Stimulated activated CD8-positive, alpha-beta memory T cell treated with anti-CD3 and anti-CD28 coated beads, Interleukin-2, amount 100 ng/mL, for 1 hour (primary cell): ENCODE measurements at places on chromosomes 11 and 22.

- no peak for DNase-seq
These were observed 10.7 kb upstream of the ACCSL start for GRCh38 chr11:44036811-44037657.

DNA sequence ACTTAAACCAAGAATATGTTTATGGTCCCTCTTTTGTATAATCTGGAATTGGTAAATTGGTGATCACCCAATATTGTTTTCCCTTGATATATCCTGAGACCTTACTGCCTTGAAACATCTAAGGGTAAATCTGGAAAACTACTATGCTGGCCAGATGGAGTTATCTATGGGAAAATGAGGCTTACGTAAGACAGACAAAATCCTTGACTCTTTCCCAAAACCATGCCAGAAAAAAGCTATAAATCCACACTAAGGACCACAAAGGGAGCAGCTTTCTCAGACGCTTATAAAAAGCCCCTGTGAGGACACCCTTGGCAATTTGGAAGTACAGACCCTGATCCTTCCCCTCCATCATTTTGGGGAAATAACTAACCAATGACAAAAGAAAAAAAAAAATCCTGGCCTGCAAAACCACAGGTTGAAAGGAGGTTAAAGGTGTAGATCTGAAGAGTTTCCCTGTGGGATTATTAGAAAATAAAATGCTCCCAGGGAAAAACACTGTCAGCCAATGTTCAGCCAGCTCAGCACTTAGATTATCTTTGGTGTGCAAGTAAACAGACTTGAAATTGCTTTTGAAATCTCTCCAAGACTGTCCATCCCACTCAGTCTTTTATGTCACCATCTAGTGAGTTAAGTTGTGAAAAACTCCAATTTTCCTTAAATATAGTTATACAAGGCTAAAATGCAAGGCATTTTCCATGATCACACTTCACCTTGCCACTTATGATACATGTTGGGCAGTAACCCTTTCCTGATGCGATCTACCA is 6.6 kb upstream of the AMBRA1 start:
- DNase-seq = no peak

- DNase-seq = no peak
These were observed 145.5 kb downstream of the RBFOX2 start for GRCh38 chr22:35883031-35883620.

- DNase-seq = no peak
These were observed 203.8 kb downstream of the SNX19 start for GRCh38 chr11:130712480-130712879.

DNA sequence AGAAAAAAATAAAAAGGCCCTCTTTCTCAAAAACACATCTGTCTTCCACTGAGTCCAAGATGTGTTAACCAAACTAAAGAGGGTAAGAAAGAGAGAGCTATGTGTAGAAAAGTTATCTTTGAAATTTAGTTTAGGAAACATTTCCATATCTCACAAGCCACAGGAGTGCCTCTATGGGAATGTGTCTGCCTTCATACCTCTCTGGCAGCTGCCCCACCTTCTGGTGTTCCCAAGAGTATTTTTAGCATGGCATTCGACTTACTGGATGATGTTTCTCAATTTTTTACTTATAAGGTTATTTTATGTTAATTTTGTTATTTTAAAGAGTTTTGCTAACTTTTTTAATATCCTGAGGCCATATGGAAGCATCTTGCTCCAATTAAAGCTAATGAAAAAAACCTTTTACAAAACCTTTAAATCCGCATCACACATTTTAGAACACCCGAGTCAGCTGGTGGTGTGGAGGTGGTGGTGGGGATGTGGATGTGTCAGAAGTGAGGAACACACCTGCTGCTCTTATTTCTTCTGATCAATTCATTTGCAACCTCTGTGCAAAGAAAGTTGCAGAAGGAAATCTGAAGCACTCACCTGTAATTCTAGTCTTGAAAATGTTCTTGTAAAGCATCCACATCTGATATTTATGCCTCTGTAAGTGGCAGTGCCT is 112.2 kb downstream of the NCAM1 start:
- no peak for DNase-seq

DNA sequence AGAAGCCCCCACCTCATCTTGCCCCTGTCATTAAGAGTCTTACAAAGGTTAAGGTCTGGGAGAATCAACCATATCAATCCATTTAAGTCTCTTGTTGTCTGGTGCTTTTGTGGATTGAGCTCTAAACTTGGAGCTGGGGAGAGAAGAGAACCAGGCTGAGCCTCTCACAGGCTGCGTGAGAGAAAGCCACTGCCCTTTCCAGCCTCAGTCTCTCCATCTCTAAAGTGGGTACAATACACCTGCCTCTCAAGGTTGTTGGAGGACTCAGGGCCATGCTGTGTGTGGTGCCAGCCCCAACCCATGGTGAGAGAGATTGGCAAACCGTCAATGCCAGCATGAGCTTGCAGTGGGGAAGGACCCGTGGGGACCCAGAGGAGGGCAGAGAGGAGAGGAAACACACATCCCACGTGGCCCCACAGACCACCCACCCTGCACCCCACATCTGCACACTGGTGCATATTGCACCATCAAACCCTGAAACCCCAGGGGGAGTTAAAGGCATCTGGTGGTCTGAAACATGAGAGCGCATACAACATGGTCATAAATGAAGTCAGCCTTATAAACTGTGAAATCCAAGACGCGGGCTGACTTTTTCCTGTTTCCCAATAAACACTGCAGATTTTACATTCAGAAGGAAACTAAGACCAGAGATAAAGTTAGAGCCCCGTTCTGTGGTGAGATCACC is 27.5 kb upstream of the FBLN1 start:
- DNase-seq = no peak

DNA sequence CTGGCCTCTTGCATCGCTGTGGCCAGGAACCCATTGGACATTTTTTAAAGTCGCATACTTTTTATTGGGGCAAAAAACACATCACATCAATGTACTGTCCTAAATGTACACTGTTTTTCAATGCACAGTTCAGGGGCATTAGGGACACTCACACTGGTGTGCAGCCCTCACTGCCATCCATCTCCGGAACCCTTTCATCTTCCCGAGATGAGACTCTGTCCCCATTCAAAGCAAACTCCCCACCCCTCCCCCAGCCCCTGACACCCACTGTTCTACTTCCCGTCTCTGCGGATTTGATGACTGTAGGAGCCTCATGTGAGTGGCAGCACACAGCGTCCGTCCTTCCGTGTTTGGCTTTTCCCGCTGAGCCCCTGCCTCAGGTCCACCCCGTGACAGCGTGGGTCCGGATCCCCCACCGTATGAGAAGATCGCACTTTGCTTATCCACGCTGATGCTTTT is 41.8 kb upstream of the TH start:
- peak; percentile 18 for DNase-seq

DNA sequence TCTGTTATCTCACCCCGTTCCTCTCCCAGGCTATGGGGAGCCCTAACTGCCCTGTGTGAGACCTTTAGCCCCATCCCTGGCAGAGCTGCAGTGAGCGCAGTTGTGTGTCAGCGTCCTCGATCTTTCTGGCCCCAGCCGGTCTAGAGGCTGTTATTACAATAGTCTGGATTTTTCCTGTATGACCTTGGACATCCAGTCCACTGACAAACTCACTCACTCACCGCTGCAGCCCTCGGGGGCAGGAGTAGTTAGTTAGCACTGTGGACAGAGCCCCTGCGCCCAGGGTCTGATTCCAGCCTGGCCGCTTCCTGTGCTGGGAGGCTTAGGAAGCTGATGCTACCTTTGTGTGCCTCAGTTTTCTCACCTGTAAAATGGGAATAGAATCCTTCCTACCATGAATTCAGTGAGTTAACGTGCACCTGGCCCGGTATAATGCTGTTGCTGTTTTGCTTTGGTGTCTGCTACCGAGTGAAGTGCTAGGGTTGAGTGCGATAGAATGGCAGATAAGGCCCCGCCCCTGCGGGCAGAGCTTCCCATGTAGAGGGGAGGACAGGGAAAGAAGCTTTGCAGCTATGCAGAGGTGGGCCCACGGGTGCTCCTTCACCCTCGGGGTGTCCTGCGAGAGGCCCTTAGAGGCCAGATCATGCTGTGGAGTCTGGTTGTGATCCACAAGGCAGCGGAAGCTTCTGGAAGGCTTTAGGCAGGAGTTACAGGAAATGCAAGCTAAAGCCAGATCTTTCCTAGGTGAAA is 3.0 kb downstream of the LRP5 start:
- no peak for DNase-seq

GRCh38 chr11:27231530-27231929 is 131.5 kb downstream of the CCDC34 start:
- DNase-seq = no peak

- DNase-seq = no peak
These were observed 20.7 kb upstream of the MTMR2 start for GRCh38 chr11:95944623-95945022.

- DNase-seq = no peak
These were observed 1.9 kb upstream of the ARHGEF12 start for GRCh38 chr11:120334332-120334731.

DNA sequence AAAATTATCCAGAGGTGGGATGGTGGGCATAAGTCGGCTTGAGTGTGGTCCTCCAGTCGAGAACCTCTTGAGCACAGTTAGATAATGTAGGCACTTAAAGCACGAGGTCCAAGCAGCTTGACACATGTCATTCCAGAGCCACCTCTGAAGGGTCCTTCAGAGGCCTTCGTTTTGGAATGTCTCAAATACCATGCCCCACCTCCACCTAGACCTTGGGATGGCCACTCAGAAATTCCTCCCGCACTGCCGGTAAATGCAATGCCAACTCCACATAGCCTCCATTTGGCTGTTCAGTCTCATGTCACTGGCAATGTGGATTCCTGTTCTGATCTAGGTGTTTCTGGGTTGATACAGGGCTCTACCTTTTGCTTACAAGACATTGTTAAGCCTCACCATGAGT is 43.9 kb downstream of the BDNF start:
- DNase-seq = no peak

DNA sequence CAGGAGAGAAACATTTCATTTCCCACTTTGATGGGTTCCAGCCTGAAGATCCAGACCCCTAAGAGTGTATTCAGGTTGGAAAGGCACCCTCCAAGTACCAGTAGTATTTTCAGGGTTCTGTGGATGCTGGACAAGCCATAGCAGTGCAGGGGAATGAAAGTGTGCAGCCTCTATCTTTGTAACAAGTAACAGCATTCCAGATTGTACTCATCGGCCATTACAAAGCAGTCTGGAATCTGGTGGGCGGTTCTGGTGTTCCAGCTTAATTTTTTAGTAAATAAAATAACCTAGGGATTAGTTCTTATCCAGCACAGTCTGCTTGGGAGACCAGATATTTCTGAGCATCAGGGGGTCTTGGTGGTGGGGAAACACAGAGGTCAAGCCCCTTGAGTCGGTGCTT is 22.6 kb downstream of the APLNR start:
- no peak for DNase-seq

DNA sequence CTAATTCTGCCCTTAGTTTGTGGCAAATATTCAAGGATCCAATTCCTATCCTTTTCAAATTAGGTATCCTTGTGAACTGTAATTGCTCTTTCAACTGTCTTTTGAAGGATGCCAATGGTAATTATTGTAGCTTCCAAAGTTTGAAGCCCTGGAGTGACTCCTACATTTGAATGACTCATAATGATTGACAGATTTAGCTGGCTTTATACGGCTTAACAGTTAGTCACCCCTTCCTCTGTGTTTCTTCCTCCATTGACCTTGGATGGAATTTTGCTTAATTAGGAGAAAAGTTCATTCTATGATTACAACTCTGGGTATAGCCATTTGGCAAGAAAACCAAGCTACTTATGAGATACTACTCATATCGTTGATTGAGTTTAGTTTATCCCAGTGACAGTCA is 639.3 kb upstream of the KIRREL3 start:
- DNase-seq = no peak

- DNase-seq = no peak
These were observed 2.2 kb downstream of the PNPLA2 start for GRCh38 chr11:820655-821511.

DNA sequence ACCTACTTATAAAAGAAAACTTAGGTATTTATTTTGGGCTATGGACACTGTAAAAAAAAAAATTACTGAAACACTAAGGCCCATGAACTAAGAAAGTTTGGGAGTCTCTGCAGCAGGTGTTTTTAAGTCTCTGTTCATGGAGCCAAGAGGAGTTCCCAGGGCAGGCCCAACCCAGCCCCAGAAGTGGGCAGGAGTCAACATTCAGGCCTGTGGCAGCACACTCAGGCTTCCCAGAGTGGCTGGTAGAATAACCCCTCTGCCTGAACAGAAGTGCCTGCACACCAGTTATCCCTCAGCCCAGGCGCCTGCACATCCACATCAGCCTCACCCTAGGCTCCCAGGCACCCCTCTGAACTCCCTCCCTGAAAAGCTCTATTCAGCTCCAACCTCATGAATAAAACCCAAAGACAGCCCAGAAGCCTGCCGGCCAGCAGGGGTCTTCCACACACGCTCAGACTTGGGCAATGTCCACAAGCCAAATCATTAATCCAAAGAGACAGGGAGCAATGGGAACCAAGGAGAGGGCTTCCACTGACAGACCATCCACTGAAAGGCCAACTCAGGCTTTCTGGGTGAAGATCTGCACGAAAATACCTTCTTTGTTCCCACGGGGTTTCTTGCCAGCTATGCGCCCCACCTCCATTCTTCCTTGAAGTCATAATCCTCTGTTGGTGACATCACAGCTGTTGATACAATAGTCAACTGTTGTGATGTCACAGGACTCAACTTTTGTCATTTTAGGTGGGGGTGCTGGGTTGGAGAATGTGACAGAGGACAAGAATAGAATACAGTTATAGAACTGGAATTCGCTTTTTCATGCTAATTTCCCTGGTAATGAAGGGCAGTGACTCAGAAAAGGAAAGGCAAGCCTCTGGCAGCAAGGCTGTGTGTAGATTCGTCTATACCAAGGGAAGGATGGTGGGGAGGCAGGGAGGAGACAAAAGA is 83.7 kb downstream of the RPL27A start:
- no peak for DNase-seq

DNA sequence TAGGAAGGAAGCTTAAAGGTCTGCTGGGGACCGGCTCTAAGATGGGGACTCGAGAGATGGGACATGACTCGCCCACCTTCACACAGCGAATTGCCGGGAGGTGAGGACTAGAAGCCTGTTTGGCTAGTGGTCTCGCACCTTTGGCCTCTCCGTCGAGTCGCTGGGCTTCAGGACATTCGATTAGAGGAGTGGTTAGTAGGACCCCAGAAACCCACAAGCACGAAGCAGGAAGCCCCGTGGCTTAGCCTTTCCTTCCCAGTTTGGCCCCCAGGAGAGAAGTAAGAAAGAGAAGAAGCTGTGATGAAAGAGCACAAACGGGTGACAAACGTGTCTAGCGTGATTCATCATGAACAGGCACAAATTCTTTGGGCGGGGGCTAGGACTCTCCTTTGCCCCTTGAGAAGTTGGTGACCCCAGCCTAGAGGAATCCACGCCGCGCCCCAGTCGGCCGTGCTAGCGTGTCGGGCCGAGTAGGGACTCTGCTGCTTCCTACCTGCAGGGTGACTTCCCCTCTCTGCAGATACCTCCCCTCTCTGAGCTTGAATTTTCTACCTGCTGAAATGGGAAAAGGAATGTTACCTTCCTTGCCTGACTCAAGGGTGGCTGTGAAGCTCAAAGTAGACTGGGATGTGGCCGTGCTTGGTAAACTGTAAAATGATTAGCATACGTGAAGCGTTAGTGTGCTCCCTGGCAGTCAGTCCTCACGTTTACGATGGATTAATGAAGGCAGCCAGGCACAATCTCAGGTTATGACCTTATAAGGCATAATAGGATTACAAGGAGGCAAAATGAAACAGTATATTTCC is 1.1 kb upstream of the ADM start:
- DNase-seq = no peak

GRCh38 chr11:67276781-67277230 is 10.5 kb downstream of the GRK2 start:
- no peak for DNase-seq
